ENCODE measurements at places on chromosomes 12 and 14. TPM values are rescaled to one million over a fixed set of nuclear protein-coding genes. Genes with fewer than 3 reads are reported as not detected.

Gene ACSS3
- total RNA-seq: not detected

Gene FGF23
- not detected for total RNA-seq

Gene AJUBA
- 2.3 TPM for total RNA-seq

Gene COCH
- 5.8 TPM for total RNA-seq

Gene HCAR3
- total RNA-seq: not detected

Gene NDUFA9
- 117 TPM for total RNA-seq

Gene WIF1
- total RNA-seq: not detected

- no peak for DNase-seq
- no peak overlapping the region for H3K4me3 ChIP-seq
Observed at GRCh38 chr12:59649203-59649602, 53.4 kb downstream of the SLC16A7 start.

- H3K4me1 ChIP-seq: peaks cover 23% of the 10 kb centered on the region
- no peak for DNase-seq
- H3K4me3 ChIP-seq: no peak overlapping the region
- H3K27ac ChIP-seq: no peak overlapping the region
- H3K27me3 ChIP-seq: no peaks in the 10 kb centered on the region
Observed at GRCh38 chr14:68217791-68218340, 398.3 kb downstream of the RAD51B start.

DNA sequence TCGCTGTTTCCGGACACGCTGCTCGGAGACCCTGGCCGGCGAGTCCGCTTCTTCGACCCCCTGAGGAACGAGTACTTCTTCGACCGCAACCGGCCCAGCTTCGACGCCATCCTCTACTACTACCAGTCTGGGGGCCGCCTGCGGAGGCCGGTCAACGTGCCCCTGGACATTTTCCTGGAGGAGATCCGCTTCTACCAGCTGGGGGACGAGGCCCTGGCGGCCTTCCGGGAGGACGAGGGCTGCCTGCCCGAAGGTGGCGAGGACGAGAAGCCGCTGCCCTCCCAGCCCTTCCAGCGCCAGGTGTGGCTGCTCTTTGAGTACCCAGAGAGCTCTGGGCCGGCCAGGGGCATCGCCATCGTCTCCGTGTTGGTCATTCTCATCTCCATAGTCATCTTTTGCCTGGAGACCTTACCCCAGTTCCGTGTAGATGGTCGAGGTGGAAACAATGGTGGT is 90.0 kb downstream of the GALNT8 start:
- no peak for DNase-seq
- no peak overlapping the region for H3K27ac ChIP-seq
- H3K4me3 ChIP-seq: peak overlapping the region; percentile 37
- no peaks in the 10 kb centered on the region for H3K36me3 ChIP-seq
- H3K4me1 ChIP-seq: peaks cover 30% of the 10 kb centered on the region

- no peaks in the 10 kb centered on the region for H3K27me3 ChIP-seq
- no peak overlapping the region for H3K4me3 ChIP-seq
- no peaks in the 10 kb centered on the region for H3K4me1 ChIP-seq
- DNase-seq: no peak
- no peak overlapping the region for H3K27ac ChIP-seq
- no peaks in the 10 kb centered on the region for H3K36me3 ChIP-seq
Observed at GRCh38 chr12:25830456-25830855, 128.0 kb upstream of the RASSF8 start.

- H3K36me3 ChIP-seq: no peaks in the 10 kb centered on the region
- no peak overlapping the region for H3K27ac ChIP-seq
- H3K4me3 ChIP-seq: no peak overlapping the region
- no peak for DNase-seq
- no peaks in the 10 kb centered on the region for H3K27me3 ChIP-seq
- H3K4me1 ChIP-seq: no peaks in the 10 kb centered on the region
Observed at GRCh38 chr14:29814156-29815015, 113.3 kb downstream of the PRKD1 start.

DNA sequence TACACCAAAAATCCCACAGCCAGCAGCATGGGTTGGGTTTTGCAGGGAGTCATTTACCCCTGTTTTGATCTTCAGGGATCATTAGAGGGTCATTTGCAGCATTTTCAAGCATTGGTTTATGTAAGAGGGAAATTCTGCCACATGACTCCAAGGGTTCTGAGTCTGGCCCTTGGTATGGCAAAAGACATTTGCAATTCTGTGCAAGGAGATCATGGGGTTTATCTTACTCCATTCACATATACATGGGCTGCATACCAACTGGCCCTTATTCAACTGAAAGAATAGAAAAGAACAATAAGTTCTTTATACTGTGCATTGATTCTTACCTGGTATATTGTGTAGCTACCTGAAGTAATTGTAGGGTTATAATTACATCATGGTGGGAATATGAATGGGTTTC is 13.7 kb downstream of the SIX4 start:
- H3K36me3 ChIP-seq: no peaks in the 10 kb centered on the region
- no peak overlapping the region for H3K4me3 ChIP-seq
- H3K27ac ChIP-seq: no peak overlapping the region

DNA sequence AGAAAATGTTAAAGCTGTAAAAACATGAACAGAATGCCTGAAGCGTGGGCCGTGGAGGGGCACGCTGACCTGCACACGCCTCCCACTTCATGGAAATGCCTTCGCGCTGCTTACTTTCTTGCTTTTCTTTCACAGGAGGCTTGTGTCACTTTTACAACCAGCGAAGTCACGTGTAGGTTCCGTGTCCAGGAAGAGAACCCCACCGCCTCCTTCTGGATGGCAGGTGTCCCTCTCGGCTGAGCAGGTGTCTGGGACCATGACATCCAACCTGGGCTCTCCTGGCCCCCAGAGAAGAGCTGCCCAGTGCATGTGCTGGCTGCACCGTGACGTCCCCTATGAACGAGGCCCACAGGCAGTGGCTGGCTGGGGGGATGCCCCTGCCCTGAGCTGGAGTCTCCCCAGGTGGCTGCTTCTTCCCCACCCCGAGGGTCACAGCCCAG is 345.0 kb upstream of the SFSWAP start:
- H3K4me1 ChIP-seq: no peaks in the 10 kb centered on the region
- no peak for DNase-seq
- no peaks in the 10 kb centered on the region for H3K36me3 ChIP-seq
- H3K27ac ChIP-seq: no peak overlapping the region
- no peaks in the 10 kb centered on the region for H3K27me3 ChIP-seq

- no peak overlapping the region for H3K4me3 ChIP-seq
- no peaks in the 10 kb centered on the region for H3K27me3 ChIP-seq
- no peak for DNase-seq
- H3K36me3 ChIP-seq: no peaks in the 10 kb centered on the region
- H3K4me1 ChIP-seq: no peaks in the 10 kb centered on the region
Observed at GRCh38 chr12:129226851-129227250, 373.6 kb downstream of the GLT1D1 start.

GRCh38 chr14:62118461-62118860 is 356.2 kb downstream of the SNAPC1 start:
- no peak overlapping the region for H3K4me3 ChIP-seq
- no peak for DNase-seq
- H3K36me3 ChIP-seq: no peaks in the 10 kb centered on the region
- peaks cover 70% of the 10 kb centered on the region for H3K27me3 ChIP-seq
- H3K27ac ChIP-seq: no peak overlapping the region

GRCh38 chr12:99997806-99998205 is 13.1 kb upstream of the ANKS1B start:
- no peaks in the 10 kb centered on the region for H3K27me3 ChIP-seq
- no peak overlapping the region for H3K4me3 ChIP-seq
- peaks cover 4% of the 10 kb centered on the region for H3K36me3 ChIP-seq
- no peaks in the 10 kb centered on the region for H3K4me1 ChIP-seq
- no peak overlapping the region for H3K27ac ChIP-seq
- DNase-seq: no peak

- no peaks in the 10 kb centered on the region for H3K27me3 ChIP-seq
- H3K27ac ChIP-seq: no peak overlapping the region
- H3K4me3 ChIP-seq: no peak overlapping the region
- H3K36me3 ChIP-seq: peaks cover 5% of the 10 kb centered on the region
- no peak for DNase-seq
Observed at GRCh38 chr12:1339618-1340319, 254.6 kb downstream of the FBXL14 start.

- DNase-seq: no peak
- H3K4me3 ChIP-seq: no peak overlapping the region
- no peaks in the 10 kb centered on the region for H3K4me1 ChIP-seq
- no peak overlapping the region for H3K27ac ChIP-seq
Observed at GRCh38 chr12:5099136-5099535, 55.5 kb downstream of the KCNA5 start.

GRCh38 chr12:104985206-104985605 is 910 bp upstream of the NOPCHAP1 start:
- peaks cover 43% of the 10 kb centered on the region for H3K4me1 ChIP-seq
- H3K27me3 ChIP-seq: peaks cover 5% of the 10 kb centered on the region
- H3K27ac ChIP-seq: no peak overlapping the region
- H3K4me3 ChIP-seq: peak overlapping the region; percentile 90

- no peaks in the 10 kb centered on the region for H3K4me1 ChIP-seq
- H3K27ac ChIP-seq: no peak overlapping the region
- no peaks in the 10 kb centered on the region for H3K36me3 ChIP-seq
Observed at GRCh38 chr12:99281277-99281676, 366.3 kb upstream of the GARIN6 start.

GRCh38 chr14:43105305-43105704 is 1401.8 kb downstream of the FSCB start:
- H3K27me3 ChIP-seq: no peaks in the 10 kb centered on the region
- no peaks in the 10 kb centered on the region for H3K4me1 ChIP-seq
- no peak overlapping the region for H3K27ac ChIP-seq
- DNase-seq: no peak
- no peaks in the 10 kb centered on the region for H3K36me3 ChIP-seq
- no peak overlapping the region for H3K4me3 ChIP-seq

- peaks cover 90% of the 10 kb centered on the region for H3K4me1 ChIP-seq
- peak overlapping the region; percentile 79 for H3K4me3 ChIP-seq
- peaks cover 97% of the 10 kb centered on the region for H3K36me3 ChIP-seq
Observed at GRCh38 chr14:22544881-22545420, 44.1 kb downstream of the DAD1 start.

DNA sequence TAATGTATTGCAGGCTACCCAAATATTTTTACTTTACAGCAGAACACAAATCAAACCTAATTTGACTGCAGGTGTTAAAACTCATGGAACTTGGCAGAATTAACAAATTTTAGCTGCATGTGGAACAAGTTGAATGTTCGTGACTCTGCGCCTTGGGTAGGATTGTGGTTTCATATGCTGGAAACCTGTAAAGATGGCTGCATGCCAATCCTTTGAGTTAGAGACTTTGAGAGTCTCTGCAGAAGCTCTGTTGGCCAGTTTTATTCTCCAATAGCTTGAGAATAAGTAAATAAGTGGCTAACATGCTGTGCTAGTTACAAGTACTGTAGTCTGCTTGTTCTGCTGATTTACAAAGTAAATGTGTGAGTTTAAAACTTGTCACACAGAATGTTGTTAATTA is 77.8 kb downstream of the PDE6H start:
- no peak overlapping the region for H3K4me3 ChIP-seq
- peaks cover 1% of the 10 kb centered on the region for H3K27me3 ChIP-seq
- no peaks in the 10 kb centered on the region for H3K36me3 ChIP-seq
- no peak overlapping the region for H3K27ac ChIP-seq
- H3K4me1 ChIP-seq: peaks cover 11% of the 10 kb centered on the region

GRCh38 chr12:16833376-16834015 is 227.5 kb upstream of the LMO3 start:
- H3K36me3 ChIP-seq: no peaks in the 10 kb centered on the region
- H3K4me1 ChIP-seq: no peaks in the 10 kb centered on the region
- DNase-seq: no peak
- H3K27me3 ChIP-seq: no peaks in the 10 kb centered on the region
- no peak overlapping the region for H3K4me3 ChIP-seq

DNA sequence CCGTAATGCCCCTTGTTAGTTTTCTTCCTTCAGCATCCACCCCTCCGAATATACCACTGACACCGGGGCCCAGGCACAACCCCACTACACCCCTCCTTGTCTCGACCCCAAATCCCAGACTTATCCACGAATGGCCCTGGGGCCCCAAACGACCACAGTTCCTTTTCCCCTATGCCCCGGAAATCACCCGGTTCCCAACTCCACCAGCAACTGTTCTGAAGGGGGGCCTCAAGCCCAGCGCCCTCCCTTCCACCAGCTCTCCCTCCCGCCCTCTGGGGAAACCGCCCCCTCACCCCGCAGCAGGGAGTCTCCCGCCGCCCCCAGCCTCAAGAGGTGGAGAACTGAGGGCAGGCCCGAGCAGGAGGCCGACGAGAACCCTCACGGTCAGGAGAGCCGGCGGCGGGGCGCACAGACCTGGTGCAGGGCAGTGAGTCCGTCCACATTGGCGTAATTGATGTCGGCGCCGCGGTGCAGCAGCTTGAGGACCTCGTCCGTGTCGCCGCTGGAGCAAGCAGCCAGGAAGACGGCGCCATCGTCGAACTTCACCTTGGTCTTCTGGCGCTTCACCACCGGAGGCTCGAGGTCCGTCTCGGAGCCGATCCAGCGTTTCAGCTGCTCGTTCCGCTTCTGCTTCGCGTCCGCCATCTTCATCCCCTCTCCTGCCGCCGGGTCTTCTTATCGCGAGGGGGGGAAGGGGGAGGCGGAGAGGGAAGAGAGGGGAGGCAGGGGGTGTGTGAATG is 446 bp downstream of the PPP1R12A start:
- peak; percentile 69 for DNase-seq
- peaks cover 6% of the 10 kb centered on the region for H3K36me3 ChIP-seq
- peaks cover 38% of the 10 kb centered on the region for H3K4me1 ChIP-seq
- H3K27me3 ChIP-seq: no peaks in the 10 kb centered on the region
- H3K4me3 ChIP-seq: peak overlapping the region; percentile 100
- H3K27ac ChIP-seq: peak overlapping the region; percentile 99

DNA sequence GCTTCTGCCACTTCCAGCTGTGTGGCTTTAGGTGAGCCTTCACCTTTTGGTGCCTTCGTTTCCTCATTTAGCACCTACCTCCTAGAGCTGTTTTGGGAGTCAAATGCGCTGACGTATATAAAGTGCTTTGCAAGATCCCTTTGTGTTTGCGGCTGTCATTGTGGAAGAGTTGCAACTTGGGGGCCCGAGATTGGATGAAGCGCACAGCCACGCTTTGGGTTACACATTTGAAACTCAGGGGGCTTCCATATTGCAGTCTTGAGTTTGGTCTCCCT is 636 bp upstream of the ARL6IP4 start:
- peaks cover 56% of the 10 kb centered on the region for H3K4me1 ChIP-seq
- peak overlapping the region; percentile 93 for H3K27ac ChIP-seq
- H3K36me3 ChIP-seq: peaks cover 18% of the 10 kb centered on the region
- peak overlapping the region; percentile 92 for H3K4me3 ChIP-seq
- no peak for DNase-seq

DNA sequence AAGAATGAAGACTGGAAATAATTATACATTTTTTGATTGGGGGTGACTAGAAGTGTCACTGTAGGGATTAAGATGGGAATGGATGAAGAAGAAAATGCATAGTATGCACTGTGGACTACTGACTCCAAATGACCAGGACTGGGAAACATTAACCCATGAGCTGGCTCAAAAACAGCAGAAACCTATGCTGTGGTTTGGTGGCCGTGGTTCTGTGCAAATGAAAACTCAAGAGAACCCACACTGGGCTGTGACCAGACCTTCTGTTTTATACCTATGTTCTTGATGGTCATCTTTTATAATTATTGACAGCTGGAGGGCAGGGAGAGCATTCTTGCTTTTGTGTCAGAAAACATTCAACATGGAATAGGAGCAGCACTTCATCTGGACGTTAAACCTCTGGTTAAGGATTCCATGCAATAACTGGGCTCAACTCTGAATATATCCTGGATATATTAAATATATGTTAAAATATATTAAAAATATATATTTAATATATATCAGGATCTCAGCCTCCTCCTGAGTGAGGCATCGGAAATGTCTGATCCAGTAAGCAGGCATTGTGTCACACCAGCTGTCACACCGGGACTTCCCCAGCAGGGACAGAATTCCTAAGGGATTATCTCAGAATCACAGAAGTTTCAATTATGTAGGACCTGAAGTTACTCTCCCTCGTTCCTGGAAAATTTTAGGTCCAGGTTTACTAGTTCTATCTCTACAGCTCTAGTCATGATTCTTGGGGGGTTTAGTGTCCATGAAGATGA is 48.5 kb downstream of the BBS10 start:
- peaks cover 3% of the 10 kb centered on the region for H3K4me1 ChIP-seq
- H3K27me3 ChIP-seq: no peaks in the 10 kb centered on the region
- no peaks in the 10 kb centered on the region for H3K36me3 ChIP-seq
- no peak overlapping the region for H3K27ac ChIP-seq
